Fibroblast of lung (primary cell): ENCODE measurements at places on chromosomes 2 and 18.

GRCh38 chr18:13216092-13216582 lies 2.4 kb upstream of the LDLRAD4 start:
- no peak overlapping the region for H3K27ac ChIP-seq
- no peak overlapping the region for H3K4me3 ChIP-seq
- peaks cover 46% of the 10 kb centered on the region for H3K27me3 ChIP-seq
- no peaks in the 10 kb centered on the region for H3K4me1 ChIP-seq
- H3K36me3 ChIP-seq = no peaks in the 10 kb centered on the region

DNA sequence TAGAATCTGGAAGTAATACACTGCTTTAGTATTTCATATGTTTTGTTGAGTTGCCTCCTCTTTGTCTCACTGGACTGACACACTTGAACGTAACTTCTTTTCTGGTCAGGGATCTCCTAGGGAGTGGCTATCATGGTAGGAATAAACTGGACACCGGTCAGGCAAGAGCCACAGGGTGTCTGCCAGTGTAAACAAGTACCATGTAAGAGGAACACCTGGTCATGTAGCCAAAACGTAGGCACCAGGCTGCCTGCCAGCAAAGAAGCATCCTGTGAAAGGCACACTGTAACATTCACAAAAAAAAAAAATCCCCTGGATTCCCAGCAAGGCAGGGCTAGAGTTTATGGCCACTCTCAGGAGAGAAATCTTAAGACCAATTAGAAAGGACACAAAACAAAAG lies 372.8 kb upstream of the RND3 start:
- H3K36me3 ChIP-seq = no peaks in the 10 kb centered on the region
- DNase-seq = no peak
- H3K27me3 ChIP-seq = no peaks in the 10 kb centered on the region
- no peak overlapping the region for H3K4me3 ChIP-seq
- H3K27ac ChIP-seq = no peak overlapping the region

DNA sequence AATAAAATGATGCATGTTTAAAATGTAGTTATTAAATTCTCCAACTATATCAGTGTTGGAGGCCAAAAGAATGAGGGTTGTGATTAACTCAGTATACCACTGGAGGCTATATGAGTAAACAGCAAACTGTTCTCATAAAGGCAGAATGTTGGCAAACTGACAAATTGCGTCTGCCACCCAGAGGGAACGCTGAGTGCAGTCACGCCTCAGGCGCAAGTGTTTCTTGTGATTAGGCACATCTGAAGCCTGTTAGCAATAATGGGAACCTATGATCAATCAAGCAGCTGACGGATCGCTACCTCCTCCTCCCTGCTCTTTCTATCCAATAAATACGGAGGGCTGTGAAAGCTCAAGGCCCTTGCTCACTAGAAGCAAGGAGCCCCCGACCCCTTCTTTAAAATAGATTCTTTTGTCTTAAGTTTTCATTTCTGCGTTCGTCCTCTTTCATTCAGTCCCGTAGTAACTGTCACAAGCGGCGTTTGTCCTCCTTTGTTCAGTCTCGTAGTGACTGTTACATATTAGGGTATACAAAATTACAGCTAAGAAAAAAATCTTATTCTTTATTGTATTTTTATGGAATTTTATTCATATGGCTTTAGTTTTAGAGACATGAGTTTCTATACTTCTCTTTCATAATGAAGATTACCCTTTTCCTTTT lies 16.3 kb upstream of the RMND5A start:
- no peak overlapping the region for H3K27ac ChIP-seq
- no peak overlapping the region for H3K4me3 ChIP-seq
- peak; percentile 64 for DNase-seq
- no peaks in the 10 kb centered on the region for H3K4me1 ChIP-seq
- no peaks in the 10 kb centered on the region for H3K36me3 ChIP-seq

DNA sequence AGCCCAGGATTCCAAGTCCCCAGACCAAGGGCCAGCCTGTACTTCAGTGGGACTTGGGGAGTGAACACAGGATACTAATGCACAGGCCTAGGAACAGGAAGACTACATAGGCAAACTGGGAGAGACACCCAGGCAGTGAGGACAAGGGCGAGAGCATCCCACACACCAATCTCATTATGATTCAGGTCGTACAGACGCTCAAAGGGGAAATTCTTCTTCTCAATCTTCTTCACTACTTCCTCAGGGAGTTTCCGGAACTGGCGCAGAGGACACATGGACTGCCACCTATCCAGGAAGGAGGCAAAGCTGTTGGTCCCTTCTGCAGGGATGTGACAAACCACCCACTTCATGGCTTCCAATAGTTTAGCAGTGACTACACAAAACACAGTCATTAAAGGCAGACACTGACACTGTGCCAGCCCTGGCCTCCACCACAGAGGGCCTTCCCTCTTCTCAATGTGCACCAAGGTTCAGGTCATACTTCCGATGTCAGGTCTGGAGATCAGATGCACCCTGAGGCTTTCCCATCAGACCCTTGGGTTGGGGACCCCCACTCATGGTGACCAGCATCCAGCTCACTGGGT lies 18.0 kb downstream of the SNRNP200 start:
- H3K4me3 ChIP-seq = no peak overlapping the region
- H3K27ac ChIP-seq = no peak overlapping the region

GRCh38 chr18:29540548-29540947 lies 1363.6 kb upstream of the CDH2 start:
- no peaks in the 10 kb centered on the region for H3K4me1 ChIP-seq
- H3K27ac ChIP-seq = no peak overlapping the region
- no peaks in the 10 kb centered on the region for H3K27me3 ChIP-seq
- no peak overlapping the region for H3K4me3 ChIP-seq
- DNase-seq = no peak

- peaks cover 3% of the 10 kb centered on the region for H3K36me3 ChIP-seq
- H3K27ac ChIP-seq = no peak overlapping the region
- peak; percentile 53 for DNase-seq
- H3K4me1 ChIP-seq = no peaks in the 10 kb centered on the region
- no peak overlapping the region for H3K4me3 ChIP-seq
These were observed 28.3 kb downstream of the HS6ST1 start for GRCh38 chr2:128290356-128290755.

GRCh38 chr2:98036349-98037000 lies 40.7 kb upstream of the TMEM131 start:
- H3K4me3 ChIP-seq = no peak overlapping the region
- H3K36me3 ChIP-seq = no peaks in the 10 kb centered on the region
- H3K27ac ChIP-seq = no peak overlapping the region
- DNase-seq = no peak
- H3K27me3 ChIP-seq = no peaks in the 10 kb centered on the region

DNA sequence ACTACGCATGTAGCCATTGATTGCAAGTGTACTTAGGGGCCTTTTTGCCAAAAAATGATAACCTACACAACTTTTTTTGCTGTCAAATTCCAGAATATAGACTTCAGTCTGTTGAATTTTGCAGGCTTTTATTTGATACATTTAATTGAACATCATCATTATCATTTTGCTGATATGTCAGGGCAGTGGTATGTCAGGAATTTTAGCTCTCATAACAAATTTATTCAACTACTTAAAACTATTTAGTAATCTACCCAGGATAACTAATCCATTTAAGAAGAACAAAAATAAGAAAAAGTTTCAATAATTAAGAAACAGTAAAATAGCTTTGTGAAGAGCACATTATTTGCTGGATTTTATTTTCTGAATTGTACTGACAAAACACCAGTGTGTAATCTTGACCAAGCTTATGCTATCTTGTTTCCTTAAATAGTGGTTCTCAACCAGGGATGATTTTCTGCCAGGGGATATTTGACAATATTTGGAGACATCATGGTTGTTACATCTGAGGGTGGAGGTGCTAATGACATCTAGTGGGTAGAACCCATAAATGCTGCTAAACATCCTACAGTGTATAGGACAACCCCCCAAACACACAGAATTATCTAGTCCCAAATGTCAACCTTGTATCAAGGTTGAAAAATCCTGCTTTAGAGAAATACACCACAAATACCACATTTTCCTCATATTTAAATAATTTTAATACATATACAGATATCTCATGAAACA lies 12.1 kb upstream of the TTN start:
- H3K36me3 ChIP-seq = no peaks in the 10 kb centered on the region
- no peak overlapping the region for H3K27ac ChIP-seq
- H3K4me1 ChIP-seq = no peaks in the 10 kb centered on the region
- H3K27me3 ChIP-seq = no peaks in the 10 kb centered on the region

DNA sequence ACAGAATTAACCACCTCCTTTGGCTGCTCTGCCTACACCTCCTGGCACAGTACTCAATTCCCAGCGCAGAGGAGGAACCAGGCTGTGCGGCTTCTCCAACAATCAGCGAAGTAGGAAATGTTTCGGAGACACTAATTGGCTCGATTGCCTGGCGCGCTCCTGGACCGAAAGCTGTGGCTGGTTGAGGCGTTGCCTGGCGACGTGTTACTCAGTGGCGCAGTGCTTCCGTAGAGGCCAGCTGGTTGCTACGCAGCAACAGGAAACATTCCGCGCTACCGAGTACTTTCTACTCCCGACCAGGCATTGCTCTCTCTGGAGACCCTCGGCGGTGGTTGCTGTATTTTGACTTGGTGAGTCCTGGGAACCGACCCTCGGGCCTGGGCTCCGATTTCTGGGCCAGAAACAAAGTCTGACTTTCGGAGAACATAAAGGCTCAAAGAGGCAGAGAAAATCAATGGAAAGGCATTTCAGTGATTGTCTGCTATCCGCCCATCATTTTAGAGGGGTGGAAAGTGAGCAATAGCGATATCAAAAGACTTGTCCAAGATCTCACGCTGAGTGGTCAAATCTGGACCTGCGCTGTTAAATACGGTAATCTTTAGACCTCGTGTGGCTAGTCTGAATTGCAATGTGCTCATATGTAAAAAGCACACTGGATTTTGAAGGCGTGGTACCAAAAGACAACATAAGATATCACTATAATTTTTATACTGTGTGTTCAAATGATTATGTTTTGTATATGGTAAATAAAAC lies at the start of gene DNAH6:
Gene DNAH6 (plus strand): TSS at position 265 of the 753 bp plus-strand sequence. CDS start 1,329 bp downstream, outside the sequence.
- H3K36me3 ChIP-seq = no peaks in the 10 kb centered on the region
- H3K4me3 ChIP-seq = peak within 1 kb of the TSS; percentile 74
- H3K27me3 ChIP-seq = no peaks in the 10 kb centered on the region
- H3K4me1 ChIP-seq = no peaks in the 10 kb centered on the region
- H3K27ac ChIP-seq = peak within 1 kb of the TSS; percentile 45

DNA sequence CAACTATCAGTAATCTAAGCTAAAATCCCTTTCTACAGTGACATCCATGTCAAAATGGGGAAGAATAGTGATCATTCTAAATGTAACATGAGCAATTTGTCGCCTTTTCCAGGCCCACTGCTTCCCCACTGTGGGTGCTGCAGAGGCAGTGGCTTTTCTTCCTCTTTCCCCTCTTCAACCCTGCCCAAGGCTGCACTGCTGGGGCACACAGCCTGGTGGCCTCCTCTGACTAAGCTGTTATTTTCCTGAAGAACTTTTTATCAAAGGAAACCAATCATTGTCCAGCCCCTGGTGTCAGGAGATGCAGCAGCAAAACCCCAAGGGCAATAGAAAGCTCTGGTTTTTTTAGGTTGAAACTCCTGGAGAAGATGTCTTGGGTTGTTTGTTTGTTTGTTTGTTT lies 117.6 kb upstream of the KLF7 start:
- no peaks in the 10 kb centered on the region for H3K4me1 ChIP-seq
- no peak overlapping the region for H3K4me3 ChIP-seq
- H3K36me3 ChIP-seq = no peaks in the 10 kb centered on the region
- H3K27ac ChIP-seq = no peak overlapping the region
- DNase-seq = no peak
- no peaks in the 10 kb centered on the region for H3K27me3 ChIP-seq
